Trophoblast cell (in vitro differentiated cells and primary cell): ENCODE measurements at places on chromosomes 5 and 9.

- H3K4me1 ChIP-seq, result no peaks in the 10 kb centered on the region
- no peak for DNase-seq
- H3K36me3 ChIP-seq, result no peaks in the 10 kb centered on the region
- H3K27ac ChIP-seq, result no peak overlapping the region
Measured at GRCh38 chr5:163276466-163276865, 160.9 kb upstream of the CCNG1 start.

GRCh38 chr5:145562931-145563330 is 272.2 kb downstream of the PRELID2 start:
- no peak for DNase-seq
- H3K36me3 ChIP-seq, result no peaks in the 10 kb centered on the region
- H3K4me3 ChIP-seq, result no peak overlapping the region
- H3K4me1 ChIP-seq, result no peaks in the 10 kb centered on the region
- no peaks in the 10 kb centered on the region for H3K27me3 ChIP-seq
- no peak overlapping the region for H3K27ac ChIP-seq

- no peaks in the 10 kb centered on the region for H3K27me3 ChIP-seq
- H3K36me3 ChIP-seq, result peaks cover 2% of the 10 kb centered on the region
- no peak overlapping the region for H3K4me3 ChIP-seq
Measured at GRCh38 chr5:151151793-151152192, 5.8 kb downstream of the ANXA6 start.

DNA sequence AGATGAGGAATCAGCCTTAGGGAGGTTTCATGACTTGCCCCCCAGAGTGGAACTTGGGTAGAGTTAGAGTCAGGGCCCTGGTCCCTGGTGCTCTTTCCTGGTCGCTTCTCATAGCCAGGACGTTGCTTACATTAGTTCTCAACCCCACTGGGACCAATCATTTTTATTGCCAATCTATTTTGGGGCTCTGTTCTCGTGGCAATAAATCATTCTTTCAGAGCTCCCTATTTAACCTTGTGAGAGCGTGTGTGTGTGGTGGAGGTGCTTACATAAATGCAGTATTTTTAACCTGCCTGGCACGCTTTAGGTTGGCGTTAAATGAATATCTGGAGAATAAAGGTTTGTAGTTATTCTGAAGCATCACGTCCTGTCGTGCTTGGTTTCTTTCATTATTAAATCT is 4.1 kb downstream of the TRIO start:
- H3K36me3 ChIP-seq, result no peaks in the 10 kb centered on the region
- H3K4me1 ChIP-seq, result peaks cover 23% of the 10 kb centered on the region
- no peak overlapping the region for H3K27ac ChIP-seq
- no peak for DNase-seq
- no peak overlapping the region for H3K4me3 ChIP-seq

DNA sequence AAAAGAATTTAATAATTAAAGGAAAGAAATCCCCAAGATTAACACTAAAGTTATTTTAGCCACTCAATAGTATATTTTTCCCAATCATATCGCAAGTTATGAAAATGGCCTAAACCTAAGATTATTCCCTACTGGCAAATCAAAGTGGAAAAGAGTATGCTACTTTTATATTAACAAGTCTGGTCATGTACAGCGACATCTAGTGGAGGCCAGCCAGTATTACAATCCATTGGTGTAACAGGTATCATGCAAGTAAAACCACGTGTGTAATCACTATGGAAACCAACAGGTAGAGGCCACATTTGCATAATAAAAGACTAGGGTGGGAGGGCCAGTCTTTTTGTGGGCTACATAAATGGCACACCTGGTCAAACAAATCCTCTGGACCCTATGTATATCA is 976.4 kb upstream of the CDH9 start:
- no peaks in the 10 kb centered on the region for H3K36me3 ChIP-seq
- no peak overlapping the region for H3K27ac ChIP-seq
- DNase-seq, result peak; percentile 36
- no peaks in the 10 kb centered on the region for H3K4me1 ChIP-seq

GRCh38 chr9:84266087-84266561 is 74.4 kb downstream of the SLC28A3 start:
- no peaks in the 10 kb centered on the region for H3K4me1 ChIP-seq
- no peaks in the 10 kb centered on the region for H3K27me3 ChIP-seq
- no peak overlapping the region for H3K27ac ChIP-seq

GRCh38 chr9:19631181-19631580 is 157.7 kb downstream of the SLC24A2 start:
- H3K4me3 ChIP-seq, result no peak overlapping the region
- H3K36me3 ChIP-seq, result no peaks in the 10 kb centered on the region
- DNase-seq, result no peak
- H3K4me1 ChIP-seq, result no peaks in the 10 kb centered on the region

GRCh38 chr5:178832618-178833201 is 27.0 kb upstream of the ZNF354B start:
- H3K27ac ChIP-seq, result no peak overlapping the region
- H3K4me1 ChIP-seq, result no peaks in the 10 kb centered on the region
- DNase-seq, result no peak
- H3K4me3 ChIP-seq, result no peak overlapping the region
- no peaks in the 10 kb centered on the region for H3K27me3 ChIP-seq
- H3K36me3 ChIP-seq, result no peaks in the 10 kb centered on the region

DNA sequence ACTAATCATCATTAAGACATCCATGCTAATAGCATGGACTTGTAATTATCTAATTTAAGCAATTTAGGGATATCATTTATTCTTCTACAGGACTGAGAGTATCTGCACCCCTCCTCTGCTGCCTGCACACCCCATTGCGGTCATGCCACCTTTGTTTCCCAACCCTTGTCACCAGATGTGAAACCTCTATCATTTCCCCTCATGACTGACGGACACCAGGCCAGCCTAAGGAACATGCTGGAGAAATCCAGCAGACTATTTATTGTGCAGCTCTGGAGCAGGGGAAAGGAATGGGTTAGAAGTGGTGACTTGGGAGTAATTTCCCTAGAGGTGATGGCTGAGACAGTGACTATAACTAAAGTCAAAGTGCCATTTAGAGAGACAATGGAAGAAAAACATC is 40.7 kb downstream of the UGCG start:
- H3K27me3 ChIP-seq, result no peaks in the 10 kb centered on the region

DNA sequence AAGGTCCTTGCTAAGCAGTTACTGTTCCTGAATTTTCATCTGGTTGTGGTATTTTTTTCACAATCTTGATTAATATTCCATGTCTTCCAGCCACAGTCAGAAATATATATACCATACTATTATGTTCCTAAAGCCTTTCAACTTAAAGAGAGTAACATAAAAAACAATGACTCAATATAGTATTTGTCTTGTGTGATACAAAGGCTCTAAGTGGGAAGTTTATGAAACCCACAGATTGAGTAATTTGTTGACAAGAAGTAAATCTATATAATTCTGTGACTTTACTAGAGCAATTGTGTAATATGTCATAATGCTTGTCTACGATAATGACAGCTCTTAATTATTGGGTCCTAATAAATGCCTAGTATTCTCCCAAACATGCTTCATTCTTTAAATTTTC is 509.4 kb downstream of the ISL1 start:
- H3K4me3 ChIP-seq, result no peak overlapping the region
- no peaks in the 10 kb centered on the region for H3K27me3 ChIP-seq
- H3K36me3 ChIP-seq, result no peaks in the 10 kb centered on the region
- DNase-seq, result no peak
- H3K27ac ChIP-seq, result no peak overlapping the region

GRCh38 chr5:104297076-104297475 is 734.5 kb upstream of the NUDT12 start:
- DNase-seq, result no peak
- no peaks in the 10 kb centered on the region for H3K4me1 ChIP-seq
- H3K27me3 ChIP-seq, result no peaks in the 10 kb centered on the region
